ENCODE measurements at places on chromosomes 5 and 9. TPM values are rescaled to one million over a fixed set of nuclear protein-coding genes. Genes with fewer than 3 reads are reported as not detected.

Gene GPSM1
- not detected for total RNA-seq

DNA sequence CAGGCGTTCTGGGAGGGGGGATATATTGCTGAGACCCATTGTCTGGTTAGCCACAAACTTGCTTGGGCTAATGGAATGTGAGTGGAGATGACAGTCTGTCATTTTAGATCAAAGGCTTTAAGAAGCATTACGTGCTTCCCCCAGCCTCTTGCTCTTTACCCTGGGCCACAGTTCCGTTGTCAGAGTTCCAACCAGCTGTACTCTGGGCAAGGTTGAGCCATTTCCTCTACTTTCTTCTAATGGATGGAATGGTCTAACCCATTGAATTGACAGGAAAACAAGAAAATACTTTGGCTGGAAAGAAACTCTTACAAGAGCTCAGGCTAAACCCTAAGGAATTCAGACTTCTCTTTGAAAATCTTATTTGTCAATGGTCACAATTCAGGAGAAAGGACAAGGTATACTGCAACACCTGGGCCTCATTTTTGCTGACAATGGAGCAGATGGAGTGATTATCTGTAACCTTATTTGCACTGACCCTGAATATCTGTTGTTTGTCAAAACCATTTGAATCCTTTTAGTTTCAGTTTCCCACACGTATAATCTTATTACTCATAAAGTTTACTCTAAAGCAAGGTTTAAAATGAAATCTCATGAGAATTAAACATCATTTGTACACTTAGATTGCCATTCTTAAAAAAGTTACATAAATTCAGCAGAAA is 231.4 kb downstream of the PDE4D start:
- DNase-seq, result peak; percentile 10

DNA sequence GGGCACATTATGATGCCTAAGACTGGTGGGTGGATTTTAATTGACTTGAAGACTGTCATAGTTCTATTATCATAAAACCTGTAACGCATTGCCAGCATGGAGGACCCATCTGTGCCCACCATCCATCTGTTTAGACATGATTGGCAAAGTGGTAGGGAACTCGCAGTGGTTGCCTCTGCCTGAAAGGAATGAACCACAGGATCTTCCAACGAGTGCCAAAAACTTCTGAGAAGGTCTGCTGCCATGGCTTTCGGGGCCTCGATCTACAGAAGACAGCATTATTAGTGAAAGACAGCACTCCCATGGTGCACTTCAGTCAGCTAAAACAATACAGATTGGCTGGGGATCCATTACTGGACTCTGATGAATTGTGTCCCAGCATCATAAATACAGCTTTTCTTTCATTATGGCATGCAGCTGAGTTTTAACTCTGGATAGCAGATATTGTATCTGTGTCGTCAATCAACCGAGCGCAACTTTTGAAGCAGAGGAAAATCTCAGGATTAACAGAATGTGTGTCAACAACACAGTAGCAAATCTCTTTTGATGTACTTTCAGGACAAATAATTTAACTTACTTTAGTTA is 74.3 kb downstream of the ZDHHC21 start:
- no peak for DNase-seq

GRCh38 chr5:72355706-72356299 is 35.6 kb downstream of the PTCD2 start:
- no peak for DNase-seq

GRCh38 chr9:72478966-72479365 is 42.4 kb upstream of the TMC1 start:
- DNase-seq, result no peak

GRCh38 chr5:172102913-172103626 is 85.0 kb downstream of the STK10 start:
- no peak for DNase-seq

- DNase-seq, result no peak
Observed at GRCh38 chr9:71822456-71822855, 54.1 kb upstream of the CEMIP2 start.

- peak; percentile 84 for DNase-seq
Observed at GRCh38 chr9:92299116-92299515, 5.6 kb upstream of the IARS1 start.

Gene C7
- not detected for total RNA-seq

Gene FOXD4
- total RNA-seq, result 2.2 TPM

- no peak for DNase-seq
Observed at GRCh38 chr5:98104454-98105188, 668.8 kb upstream of the RGMB start.

- DNase-seq, result no peak
Observed at GRCh38 chr9:87829756-87830155, 52.9 kb upstream of the SPATA31E1 start.

GRCh38 chr5:13179407-13180087 is 764.9 kb downstream of the DNAH5 start:
- DNase-seq, result no peak

GRCh38 chr5:141155540-141156374 is 5.9 kb downstream of the PCDHB6 start:
- DNase-seq, result no peak

DNA sequence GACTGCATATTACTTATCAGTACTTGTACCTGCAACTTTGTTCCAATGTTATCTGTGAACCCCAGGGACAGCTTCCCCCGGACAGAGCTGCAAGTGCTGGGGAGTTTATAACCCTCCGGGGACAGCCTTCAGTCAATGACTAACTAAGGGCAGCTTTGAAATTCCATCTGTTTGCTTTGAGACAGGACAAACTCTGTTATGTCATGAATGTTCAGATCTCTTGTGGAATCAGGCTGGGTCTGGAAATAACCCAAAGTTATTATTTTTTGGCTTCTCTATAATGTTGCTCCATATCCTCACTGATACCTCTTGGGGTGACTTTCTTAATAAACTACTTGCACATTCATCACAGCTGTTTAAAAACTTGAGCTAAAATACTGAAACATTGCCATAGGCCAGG is 617.5 kb upstream of the TLE4 start:
- no peak for DNase-seq

GRCh38 chr5:179900711-179901110 is 7.0 kb downstream of the TBC1D9B start:
- DNase-seq, result no peak

DNA sequence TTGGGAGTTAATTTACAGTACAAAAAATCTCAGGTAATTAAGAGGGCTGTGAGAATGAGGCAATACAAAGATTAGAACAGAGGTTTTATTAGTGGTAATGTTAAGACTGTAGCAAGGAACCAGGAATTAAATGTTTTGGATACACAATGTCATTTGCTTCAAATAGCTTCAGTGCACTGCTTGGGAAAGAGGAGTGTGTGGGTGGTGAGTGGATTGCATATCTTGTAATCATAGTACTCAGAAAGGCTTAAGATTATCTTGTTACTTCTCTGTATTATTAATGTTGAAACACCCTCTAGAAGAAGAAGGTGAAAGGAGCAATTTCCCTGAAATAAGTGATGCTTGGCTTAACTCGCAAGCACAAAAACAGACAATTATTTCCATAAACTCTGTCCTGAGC is 21.0 kb upstream of the TBCA start:
- no peak for DNase-seq

DNA sequence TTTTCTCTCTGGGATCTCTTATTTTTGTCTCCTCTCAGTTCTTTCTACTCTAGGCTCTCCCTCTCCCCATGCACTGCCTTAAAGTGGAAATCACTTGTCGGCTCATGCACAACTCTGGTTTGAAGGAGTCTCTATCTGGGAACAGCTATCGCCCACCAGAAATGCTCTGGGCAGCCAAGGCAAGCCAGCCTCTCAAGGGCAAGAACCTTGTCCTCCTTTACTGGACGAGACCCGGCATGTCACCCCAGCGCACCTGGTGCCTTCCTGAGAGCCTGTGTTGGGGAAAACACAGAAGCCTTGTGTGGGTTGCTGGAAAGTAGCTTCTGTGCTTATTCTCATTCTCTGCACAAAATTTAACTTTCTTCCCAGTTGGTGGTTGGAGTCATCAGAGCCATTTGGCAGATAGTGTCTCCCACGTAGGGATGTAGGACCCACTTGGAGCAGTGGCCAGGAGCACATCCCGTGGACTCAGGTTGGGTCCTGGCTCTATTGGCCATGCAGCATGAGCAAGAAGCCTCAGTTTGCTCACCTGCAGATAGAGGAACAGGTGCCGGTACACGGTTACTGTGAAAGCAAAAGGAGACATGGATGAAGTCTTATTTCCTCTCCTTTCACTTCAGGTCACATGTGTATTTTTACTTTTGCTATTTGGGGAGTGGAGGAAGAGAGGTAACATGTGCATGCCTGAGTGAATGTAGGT is 165.3 kb downstream of the IRX2 start:
- no peak for DNase-seq

GRCh38 chr9:892123-892522 is 50.6 kb downstream of the DMRT1 start:
- DNase-seq, result no peak

Gene PCDHB7
- total RNA-seq, result not detected

DNA sequence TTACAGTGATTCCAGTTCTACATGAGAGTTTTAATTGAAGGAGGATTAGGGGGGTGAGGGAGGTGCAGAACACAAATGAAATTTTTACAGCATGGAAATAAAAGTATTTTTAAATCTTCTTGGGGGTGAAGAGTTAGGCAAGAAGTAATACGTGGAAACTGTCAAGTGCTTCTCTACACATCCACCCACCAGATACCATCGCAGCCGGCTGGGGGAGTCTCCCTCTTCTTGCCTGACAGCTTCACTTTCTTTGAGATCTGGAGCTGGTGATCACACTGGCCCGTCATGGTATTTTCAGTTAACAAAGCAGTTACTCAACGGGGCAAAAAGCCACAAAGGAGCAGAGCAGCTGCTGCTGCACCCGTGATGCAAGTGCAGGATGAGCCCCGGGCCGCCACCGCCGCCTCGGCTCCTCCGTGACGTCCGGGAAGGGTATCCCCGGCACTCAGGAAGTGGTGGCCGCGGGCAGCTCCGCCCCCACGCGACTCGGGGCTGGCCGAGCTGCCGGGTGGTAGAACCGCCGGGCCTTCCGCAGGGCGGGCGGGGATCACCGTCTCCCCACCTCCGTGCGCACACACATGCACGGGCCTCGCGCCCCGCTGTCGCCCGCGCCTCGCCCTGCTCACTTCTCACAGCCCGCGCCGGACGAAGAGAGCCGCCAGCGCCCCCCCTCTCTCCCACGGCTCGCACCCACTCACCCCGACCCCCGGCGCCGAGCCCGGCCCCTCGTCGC is 2.4 kb upstream of the NR4A3 start:
- DNase-seq, result peak; percentile 90

DNA sequence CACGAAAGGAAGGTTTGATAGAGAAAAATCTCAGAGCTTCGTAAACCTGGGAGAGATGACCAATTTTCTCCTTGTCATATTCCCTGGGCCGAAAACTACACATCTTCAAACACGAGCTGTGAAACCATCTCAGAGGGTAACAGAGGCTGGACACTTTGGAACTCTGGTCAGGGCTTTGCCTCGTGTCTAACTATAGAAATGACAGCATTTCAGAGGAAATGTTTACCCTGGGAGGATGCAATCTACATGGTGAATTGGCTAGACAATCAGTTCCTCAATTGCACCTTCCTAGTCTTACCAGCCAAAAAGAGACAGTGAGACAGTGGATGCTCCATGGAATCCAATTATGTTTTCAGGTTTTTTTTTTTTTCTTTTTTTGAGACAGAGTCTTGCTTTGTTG is 108.6 kb upstream of the PPP1R2B start:
- DNase-seq, result no peak

Gene ADAMTSL1
- total RNA-seq, result not detected

DNA sequence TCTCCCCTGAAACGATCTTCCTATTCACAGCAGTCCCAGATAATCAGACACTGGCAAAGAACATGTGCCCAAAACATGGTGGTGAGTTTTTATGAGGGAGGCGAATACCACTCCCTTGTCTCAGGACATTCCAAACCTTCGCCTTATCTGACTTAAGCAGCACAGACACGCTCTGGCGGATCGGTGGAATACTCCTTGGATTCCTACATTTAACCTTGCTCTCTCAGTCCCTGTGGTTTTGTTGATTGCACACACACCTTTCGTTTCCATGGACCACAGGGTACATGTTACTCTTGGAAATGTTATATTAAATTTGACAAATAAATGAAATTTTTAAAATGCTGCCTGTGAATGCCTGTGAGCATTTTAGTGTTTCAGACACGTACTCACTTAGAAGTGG is 87.8 kb upstream of the CPEB4 start:
- DNase-seq, result no peak

Gene PALM2AKAP2
- total RNA-seq, result not detected

Gene FSD1L
- total RNA-seq, result 7.9 TPM

DNA sequence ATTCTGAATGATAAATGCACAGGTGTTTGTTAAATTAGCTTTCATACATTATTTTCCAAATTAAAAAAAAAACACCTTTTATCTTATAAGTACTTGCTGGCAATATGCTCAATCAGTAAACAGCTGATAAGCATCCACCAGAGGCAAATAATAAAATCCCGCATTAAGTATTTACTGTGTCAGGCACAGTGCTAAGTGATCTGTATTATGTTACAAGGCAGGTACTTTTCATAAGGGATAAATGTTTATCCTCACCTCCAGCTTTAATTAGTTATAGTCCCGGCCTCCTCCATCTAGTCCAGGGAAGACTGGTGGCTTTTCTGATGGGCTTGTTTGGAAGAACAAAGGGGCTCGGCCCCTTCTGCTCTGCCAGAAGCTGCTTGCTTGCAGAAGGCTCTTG is 40.1 kb downstream of the PFDN1 start:
- DNase-seq, result no peak

Gene TMEM215
- total RNA-seq, result not detected

GRCh38 chr5:81425569-81425968 is 31.6 kb upstream of the ACOT12 start:
- peak; percentile 75 for DNase-seq

- DNase-seq, result no peak
Observed at GRCh38 chr9:131227112-131227958, 49.0 kb downstream of the FAM78A start.

GRCh38 chr5:39360471-39361111 is 3.7 kb downstream of the C9 start:
- no peak for DNase-seq

- no peak for DNase-seq
Observed at GRCh38 chr5:111998871-111999270, 241.9 kb upstream of the NREP start.

DNA sequence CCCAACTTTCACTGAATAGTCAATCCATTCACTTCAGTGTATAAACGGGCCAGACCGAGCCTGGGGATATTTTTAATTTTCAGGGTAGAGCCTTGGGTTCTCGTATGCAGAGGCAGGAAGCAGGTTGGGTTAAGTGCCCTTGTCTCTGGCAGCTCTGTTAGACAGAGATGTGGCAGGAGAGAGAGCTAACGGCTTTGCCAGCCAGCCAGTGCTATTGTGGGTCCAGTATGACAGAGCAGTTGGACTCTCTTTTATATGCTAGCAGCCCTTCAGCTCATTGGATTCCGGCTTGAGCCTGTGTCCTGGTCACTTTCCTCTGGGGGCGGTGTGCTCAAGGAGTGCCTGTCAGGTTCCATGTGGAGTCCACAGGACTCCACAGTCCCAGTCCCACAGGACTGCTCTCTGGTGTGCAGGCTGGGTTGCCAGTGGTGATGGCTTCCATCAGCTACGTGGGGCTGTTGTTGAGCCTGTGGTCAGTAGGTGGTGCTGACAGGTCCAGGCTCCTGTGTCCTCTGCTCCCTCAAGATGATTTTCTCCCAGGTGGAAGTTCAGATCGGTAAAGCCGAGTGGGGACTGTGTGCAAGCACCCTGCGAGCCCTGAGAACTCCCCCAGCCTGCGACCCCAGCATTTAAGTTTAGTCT is 14.3 kb downstream of the CLTA start:
- DNase-seq, result no peak

Gene TMOD1
- not detected for total RNA-seq

Gene PGGT1B
- 54.7 TPM for total RNA-seq

Gene CDO1
- total RNA-seq, result not detected

Gene LHX3
- 0.15 TPM for total RNA-seq

Gene NFIL3
- 11.2 TPM for total RNA-seq

Gene SOX30
- 0.29 TPM for total RNA-seq

- no peak for DNase-seq
Observed at GRCh38 chr9:128294142-128294541, 18.1 kb downstream of the SWI5 start.

All from OCI-LY7 (cell line).